CD4-positive, CD25-positive, alpha-beta regulatory T cell (primary cell): ENCODE measurements at places on chromosomes 13 and 19.

DNA sequence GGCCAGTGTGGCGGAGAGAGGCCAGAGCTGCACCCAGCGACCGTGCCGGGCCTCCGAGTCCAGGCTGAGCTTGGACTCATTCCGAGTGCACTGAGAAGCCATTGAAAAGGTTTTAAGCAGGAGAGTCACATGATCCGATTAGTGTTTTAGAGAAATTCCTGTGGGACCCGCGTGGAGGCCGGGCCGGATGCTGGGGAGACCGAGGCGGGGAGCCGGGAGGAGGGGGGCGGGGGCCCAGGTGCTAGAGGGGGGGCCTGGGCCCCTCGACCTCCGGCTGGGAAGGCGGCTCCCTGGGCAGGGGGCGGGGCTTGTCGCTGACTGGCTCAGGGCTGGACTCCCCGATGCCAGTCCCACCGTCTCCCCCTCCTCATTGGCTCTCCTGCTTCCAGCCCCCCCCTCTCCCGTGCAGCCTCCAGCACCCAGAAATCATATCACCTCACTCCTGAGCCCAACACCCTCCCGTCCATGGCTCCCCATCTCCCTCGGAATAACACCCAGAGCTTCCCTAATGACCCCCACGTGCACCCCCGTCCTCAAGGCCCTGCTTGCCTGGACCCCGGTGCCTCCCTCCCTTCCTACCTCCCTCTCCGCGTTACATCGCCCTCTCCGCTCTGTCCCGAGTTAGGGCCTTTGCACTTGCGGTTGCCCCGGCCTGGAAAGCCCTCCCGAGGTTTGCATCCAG, 5.2 kb upstream of the ZNF579 start:
- DNase-seq: no peak

- no peak for DNase-seq
Observed at GRCh38 chr13:91467236-91467635, 68.8 kb downstream of the GPC5 start.

GRCh38 chr13:41145136-41145908, 12.7 kb upstream of the KBTBD6 start:
- no peak for DNase-seq

DNA sequence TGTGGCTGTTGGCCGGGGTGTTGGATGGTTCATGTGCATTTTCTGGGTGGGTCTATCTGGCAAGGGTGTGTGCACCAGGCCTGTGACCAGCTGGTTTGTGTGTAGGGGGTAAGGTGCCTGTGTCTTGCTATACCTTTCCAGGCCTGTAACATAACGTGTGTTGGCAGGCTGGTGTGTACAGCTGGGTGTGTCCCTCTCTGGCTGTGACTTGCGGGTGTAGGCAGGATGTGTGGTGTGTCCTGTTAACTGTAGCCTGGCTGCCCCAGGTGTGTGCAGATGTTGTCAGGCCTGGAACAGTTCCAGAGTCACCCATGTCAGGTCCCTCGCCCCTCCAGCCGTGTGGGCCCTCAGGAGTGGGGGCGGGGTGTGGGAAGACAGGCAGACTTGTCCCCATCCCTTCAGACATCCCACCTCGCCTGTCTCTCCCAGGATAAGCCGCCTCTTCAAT, 9.8 kb downstream of the KCTD15 start:
- no peak for DNase-seq

DNA sequence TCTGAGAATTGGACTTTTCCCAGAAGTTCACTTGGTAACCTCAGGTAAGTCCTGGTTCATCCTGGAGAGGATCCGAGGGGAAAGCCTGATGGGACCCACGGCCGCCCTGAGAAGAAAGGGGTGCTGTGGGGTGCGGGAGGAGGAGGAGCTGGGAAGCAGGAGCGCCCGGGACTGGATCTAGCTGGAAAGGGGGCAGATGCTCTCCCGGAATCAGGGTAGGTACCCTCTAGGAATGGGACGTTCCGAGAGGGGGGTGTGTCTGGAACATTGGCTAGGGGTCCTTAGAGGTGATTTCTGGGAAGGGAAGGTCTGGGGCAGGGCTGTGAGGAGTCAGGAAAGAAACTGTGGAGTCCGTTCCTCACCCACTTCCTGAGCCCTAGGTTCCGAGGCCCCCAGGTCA, 38.7 kb upstream of the ZNF492 start:
- DNase-seq: no peak

GRCh38 chr13:100898431-100898830, 223.8 kb upstream of the TMTC4 start:
- DNase-seq: no peak

GRCh38 chr19:14271840-14272239, 65.9 kb upstream of the ADGRL1 start:
- DNase-seq: no peak

- no peak for DNase-seq
Observed at GRCh38 chr13:58343076-58343475, 711.5 kb downstream of the PCDH17 start.

GRCh38 chr13:24495151-24495729, 17.3 kb downstream of the PARP4 start:
- no peak for DNase-seq

DNA sequence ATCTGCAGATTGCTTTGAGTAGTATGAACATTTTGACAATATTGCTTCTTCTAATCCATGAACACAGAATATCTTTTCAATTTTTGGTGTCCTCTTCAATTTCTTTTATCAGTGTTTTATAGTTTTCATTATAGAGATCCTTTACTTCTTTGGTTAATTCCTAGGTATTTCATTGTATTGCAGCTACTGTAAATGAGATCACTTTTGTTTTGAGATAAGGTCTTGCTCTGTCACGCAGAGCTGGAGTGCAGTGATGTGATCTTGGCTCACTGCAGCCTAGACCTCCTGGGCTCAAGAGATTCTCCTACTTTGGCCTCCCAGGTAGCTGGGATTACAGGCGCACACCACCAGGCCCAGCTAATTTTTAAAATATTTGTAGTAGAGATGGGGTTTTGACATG, 9.8 kb downstream of the CYP2A7 start:
- no peak for DNase-seq

DNA sequence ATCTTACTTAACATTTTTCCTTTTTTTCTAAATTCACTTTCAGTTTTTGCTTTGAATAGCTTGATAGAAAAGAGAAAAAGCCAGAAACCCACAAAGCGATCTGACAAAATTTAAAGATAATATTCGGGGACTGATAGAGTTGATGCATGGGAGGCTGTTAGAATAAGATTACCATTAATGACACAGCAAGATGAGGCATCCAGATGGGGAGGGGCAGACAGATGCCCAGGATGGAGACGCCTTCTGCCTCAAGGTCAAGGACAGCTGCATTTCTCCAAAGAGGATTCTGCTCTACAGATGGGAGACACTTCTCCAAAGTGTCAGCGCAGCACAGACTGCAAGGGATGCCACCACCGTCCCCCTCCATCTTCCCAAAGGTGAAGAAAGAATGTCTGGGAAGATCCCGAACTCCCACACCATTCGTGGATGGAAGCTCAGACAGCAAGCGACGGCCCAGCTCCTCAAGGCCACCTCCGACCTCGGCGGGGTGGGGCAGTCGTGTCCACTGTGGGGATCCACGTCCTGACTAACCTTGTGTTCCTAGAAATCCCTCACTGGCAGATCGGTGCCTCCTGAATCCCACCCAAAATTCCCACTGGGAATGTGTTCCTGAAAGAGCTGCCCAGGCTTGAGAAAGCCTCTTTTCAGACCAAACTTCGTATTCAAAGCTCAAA, 32.9 kb downstream of the NAXD start:
- DNase-seq: no peak

GRCh38 chr13:103835052-103835451, 768.8 kb upstream of the SLC10A2 start:
- no peak for DNase-seq

DNA sequence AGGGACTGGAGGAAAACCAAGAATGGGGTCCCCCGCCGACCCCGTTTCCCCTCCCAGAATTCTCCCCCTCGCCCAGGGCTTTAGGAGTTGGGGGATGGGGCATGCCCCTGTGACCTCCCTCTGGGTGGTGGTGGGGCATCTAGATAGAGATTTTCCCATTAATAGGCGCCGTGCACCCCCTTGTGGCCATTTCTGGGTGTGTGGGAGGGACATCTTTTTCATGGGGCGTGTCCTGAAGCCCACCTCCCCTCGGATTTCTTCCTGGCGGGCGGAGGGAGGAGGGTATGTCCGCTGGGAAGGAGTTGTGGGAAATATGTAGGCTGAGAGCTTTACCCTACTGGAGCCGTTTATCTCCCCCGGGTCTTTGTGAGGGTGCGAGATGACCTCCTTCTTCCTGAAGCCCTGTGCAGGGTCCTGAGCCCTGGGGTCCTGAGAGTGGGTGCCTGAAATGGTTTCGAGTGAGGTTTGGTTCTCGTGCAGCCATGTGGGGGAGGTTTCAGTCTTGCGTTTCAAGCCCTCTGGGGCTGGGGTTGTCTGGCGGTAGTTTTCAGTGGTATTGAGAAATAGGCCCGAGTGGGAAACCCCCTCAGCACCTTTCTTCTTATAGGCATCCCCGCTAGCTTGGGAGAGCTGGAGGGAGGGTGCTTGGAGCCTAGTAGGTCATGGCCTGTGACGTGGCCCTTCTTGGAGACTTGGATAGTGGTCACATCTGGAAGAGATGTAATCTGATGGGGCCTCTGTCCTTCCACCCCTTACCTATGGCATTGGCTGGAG, 1.0 kb downstream of the PRMT1 start:
- peak; percentile 77 for DNase-seq

- DNase-seq: no peak
Observed at GRCh38 chr19:18562086-18562485, 4.4 kb downstream of the KXD1 start.

- no peak for DNase-seq
Observed at GRCh38 chr13:20428666-20429644, 96.7 kb downstream of the CRYL1 start.

- no peak for DNase-seq
Observed at GRCh38 chr13:109058087-109058486, 428.7 kb downstream of the MYO16 start.

GRCh38 chr19:38650911-38651584, 3.6 kb downstream of the ACTN4 start:
- no peak for DNase-seq

GRCh38 chr13:114002009-114002544, 28.2 kb upstream of the C13orf46 start:
- no peak for DNase-seq

GRCh38 chr13:87674247-87674738, 3.1 kb downstream of the SLITRK5 start:
- DNase-seq: no peak

DNA sequence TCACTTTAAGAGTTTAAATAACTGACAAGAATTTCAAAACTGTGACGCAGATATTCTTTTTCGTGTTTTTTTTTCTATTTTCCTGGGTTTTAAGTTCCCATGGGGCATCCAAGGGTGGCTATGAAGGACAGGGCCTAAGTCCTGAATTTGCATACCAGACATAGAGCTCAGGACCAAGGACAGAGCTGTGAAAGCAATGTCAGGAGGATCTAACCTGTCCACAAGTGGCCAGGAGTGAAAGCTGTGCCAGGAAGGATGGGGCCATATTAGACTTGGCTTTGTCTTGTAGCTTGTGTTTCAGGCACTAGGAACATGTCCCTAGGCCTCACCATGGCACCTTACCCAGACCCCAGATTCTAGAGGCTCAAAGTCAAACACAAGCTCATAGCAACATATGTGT, 289.4 kb upstream of the MIR17HG start:
- no peak for DNase-seq
